ENCODE measurements at places on chromosomes 2 and 18.

DNA sequence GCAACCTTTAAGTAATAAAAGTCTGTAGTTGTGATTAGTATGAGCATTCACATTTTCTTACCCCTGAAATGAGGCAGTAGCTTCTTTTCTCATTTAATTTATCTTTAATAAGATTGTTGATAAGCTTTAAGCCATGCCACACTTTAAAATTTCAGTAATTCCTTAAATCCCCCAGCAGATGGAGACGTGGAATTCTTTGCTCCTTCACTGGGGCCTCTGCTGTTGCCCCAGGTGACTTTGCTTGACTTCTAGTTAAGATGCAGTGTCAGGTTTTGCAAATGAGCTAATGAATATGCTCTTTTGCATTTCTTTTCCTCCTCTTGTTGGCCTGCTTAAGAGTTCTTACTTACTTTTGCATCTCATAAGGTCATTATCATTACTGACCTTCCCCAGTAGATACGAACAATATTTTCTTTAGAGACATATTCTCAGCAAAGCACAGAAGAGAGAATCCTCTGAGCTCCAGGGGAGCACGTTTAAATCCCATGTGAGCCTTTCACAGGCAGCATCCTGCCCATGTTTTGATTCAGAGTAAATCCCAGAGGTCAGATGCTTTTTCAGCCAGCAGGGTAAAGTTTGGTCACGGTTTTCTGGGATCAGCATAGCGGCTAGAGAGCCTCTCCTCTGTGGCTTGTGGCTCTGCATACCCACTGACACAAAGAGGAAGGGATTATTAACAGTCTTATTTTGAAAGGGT lies 222.9 kb downstream of the PTPRM start:
- H3K27me3 ChIP-seq, result no peaks in the 10 kb centered on the region
- H3K36me3 ChIP-seq, result no peaks in the 10 kb centered on the region
- H3K4me3 ChIP-seq, result no peak overlapping the region
- no peaks in the 10 kb centered on the region for H3K4me1 ChIP-seq

DNA sequence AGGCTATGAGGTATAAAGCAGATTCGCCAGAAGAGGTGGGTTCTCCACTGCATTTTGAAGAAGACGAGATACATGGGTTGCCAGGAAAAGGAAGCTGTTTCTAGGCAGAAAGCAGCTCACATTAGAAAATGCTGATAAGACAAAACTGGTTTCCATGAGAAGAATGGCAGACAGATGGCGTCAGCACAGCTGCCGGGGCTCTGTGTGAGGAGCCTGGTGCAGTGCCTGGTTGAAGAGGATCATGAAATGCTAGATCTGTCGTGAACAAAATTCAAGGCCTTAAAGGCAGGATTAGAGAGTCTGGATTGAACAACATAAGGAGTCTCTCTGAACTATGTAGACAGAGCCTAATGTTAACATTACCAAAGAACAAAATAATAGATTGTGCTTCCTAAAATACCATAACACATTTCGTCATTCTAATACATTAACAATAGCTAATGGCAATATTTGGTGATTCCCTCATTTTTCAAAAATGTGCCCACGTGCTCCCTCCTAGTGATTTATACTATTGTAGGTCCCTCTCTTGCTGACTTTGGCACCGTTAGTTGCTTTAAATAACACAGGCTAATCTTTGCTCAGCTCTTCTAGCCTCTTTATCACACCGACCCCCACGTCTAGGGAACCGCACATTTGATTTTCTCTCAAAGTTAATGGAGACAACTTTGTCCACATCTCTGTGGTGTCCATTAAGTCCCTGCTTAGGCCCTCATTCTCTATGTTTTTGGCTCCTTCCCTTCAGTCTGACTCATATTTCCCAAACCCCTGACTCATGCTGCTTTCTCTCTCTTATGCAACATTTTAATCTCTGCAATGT lies 38.2 kb downstream of the EFEMP1 start:
- no peak for DNase-seq
- H3K4me3 ChIP-seq, result no peak overlapping the region
- H3K27me3 ChIP-seq, result peaks cover 2% of the 10 kb centered on the region

- H3K27ac ChIP-seq, result no peak overlapping the region
- H3K36me3 ChIP-seq, result peaks cover 4% of the 10 kb centered on the region
- no peak for DNase-seq
- H3K27me3 ChIP-seq, result peaks cover 12% of the 10 kb centered on the region
- peaks cover 10% of the 10 kb centered on the region for H3K4me1 ChIP-seq
- no peak overlapping the region for H3K4me3 ChIP-seq
These were observed 131.5 kb downstream of the ZNF516 start for GRCh38 chr18:76363436-76364120.

- peaks cover 6% of the 10 kb centered on the region for H3K4me1 ChIP-seq
- no peaks in the 10 kb centered on the region for H3K36me3 ChIP-seq
- no peak overlapping the region for H3K27ac ChIP-seq
- DNase-seq, result no peak
- no peak overlapping the region for H3K4me3 ChIP-seq
- H3K27me3 ChIP-seq, result peaks cover 3% of the 10 kb centered on the region
These were observed 23.1 kb upstream of the TFPI start for GRCh38 chr2:187577310-187577709.

GRCh38 chr2:197078535-197078934 lies 152.0 kb upstream of the PGAP1 start:
- H3K4me3 ChIP-seq, result no peak overlapping the region
- H3K27ac ChIP-seq, result no peak overlapping the region
- peaks cover 62% of the 10 kb centered on the region for H3K36me3 ChIP-seq
- no peak for DNase-seq

Data from activated T-helper 1 cell treated with anti-CD3 and anti-CD28 coated beads, Interleukin-12 subunit alpha, Interleukin-12 subunit beta, Interleukin-2, Interleukin-4 antibody, amounts not matched to agents 30 ng/mL and 10 ng/mL and 1 ng/mL, durations not matched to agents 14 hours and 24 hours and 36 hours (primary cell).